Thoracic aorta endothelial cell (primary cell): ENCODE measurements at places on chromosomes 4 and X. TPM values are rescaled to one million over a fixed set of nuclear protein-coding genes. Genes with fewer than 3 reads are reported as not detected.

The SMR3B gene
- 0.22 TPM in 1 of 2 replicates, not detected in the other for total RNA-seq

The HNRNPDL gene
- total RNA-seq = 206 and 257 TPM in 2 replicates

The PTPN13 gene
- 7.2 and 7.7 TPM in 2 replicates for total RNA-seq

The PHOX2B gene
- total RNA-seq = not detected in 2 replicates

The HAND2 gene
- 13.7 TPM in 1 of 2 replicates, not detected in the other for total RNA-seq

The SUPT20HL1 gene
- not detected in 2 replicates for total RNA-seq

The GUCY1A1 gene
- 0.13 and 2.4 TPM in 2 replicates for total RNA-seq

The ESX1 gene
- total RNA-seq = not detected in 2 replicates

The XK gene
- under 0.01 and 0.07 TPM in 2 replicates for total RNA-seq

The MAGEB2 gene
- not detected in 2 replicates for total RNA-seq

The IBSP gene
- not detected in 2 replicates for total RNA-seq

The FGF13 gene
- 0.27 TPM in 1 of 2 replicates, not detected in the other for total RNA-seq

The CT45A2 gene
- total RNA-seq = not detected in 2 replicates

The TBX22 gene
- not detected in 2 replicates for total RNA-seq

The HS3ST1 gene
- total RNA-seq = 2.9 and 4.9 TPM in 2 replicates

The MAGEB4 gene
- total RNA-seq = not detected in 2 replicates
